ENCODE measurements at places on chromosomes 16 and 17.

GRCh38 chr16:89641458-89642119 lies 15.9 kb downstream of the CHMP1A start:
- DNase-seq, result no peak

- DNase-seq, result peak; percentile 69
Observed at GRCh38 chr17:82153745-82154375, 55.8 kb upstream of the FASN start.

- no peak for DNase-seq
Observed at GRCh38 chr17:35089586-35090296, 26.2 kb upstream of the RFFL start.

GRCh38 chr17:45663772-45664171 lies 120.3 kb upstream of the CRHR1 start:
- DNase-seq, result no peak
